ENCODE measurements at places on chromosomes 3 and 15.

DNA sequence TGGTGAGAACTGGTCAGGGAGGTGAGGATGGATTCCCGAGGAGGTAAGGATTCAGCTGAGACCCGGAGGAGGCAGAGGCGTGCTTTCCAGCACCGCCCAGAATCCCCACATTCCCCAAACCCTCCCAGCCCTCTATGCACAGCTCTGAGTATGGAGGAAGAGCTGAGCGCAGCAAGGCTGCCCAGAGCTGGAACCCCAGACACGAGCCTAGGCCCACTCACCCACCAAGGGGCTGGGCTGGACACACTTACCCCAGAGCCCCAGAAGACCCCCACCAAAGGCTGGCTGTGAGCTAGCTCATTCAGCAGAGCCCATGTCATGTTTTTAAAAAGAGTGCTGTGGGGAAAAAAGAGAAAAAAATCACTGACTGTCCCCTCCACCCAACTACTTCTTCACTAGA is 271.5 kb downstream of the XXYLT1 start:
- DNase-seq: no peak

DNA sequence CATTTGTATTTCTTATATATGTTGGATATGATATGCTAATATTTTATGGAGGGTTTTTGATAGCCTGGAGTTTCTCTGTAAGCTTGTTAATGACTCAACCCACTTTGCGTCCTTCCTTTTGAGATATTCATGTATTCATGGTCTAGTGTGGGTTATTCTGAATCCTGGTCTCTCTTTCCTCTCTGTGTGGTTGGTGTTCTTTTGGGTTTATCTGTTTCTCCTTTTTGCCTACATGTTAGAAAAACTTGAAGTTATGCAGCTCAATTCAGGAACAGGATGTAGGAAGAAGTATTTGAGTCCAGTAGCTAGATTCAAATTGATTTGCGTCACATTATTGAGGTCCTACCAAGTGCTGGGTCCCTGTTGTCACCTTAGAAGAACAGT is 28.1 kb downstream of the CMTM7 start:
- DNase-seq: no peak

- DNase-seq: no peak
Observed at GRCh38 chr3:72892081-72892775, 4.4 kb downstream of the GXYLT2 start.

DNA sequence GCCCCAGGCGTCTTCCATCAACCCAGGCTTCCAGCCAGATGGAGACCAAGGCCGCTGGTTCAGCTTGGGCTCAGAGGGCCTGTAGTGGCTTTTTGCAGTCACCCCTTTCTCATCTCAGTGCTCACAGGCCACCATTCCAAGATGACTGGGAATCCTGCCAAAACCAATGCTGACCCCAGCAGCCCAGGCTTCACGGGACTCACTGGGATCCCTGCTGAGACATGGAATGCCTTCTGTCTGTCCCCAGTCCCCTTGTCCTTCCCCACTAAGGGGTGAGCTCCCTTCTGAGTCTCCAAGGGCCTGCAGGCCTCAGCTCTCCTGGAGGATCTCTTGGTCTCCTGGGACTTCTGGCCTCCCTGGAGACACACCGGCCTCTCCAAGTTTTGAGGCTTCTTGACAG is 77.4 kb upstream of the SEC13 start:
- DNase-seq: no peak

All from glomerular endothelial cell (primary cell).